ENCODE measurements at places on chromosomes 12 and 14.
A peak's percentile ranks its signal among the peaks of the same experiment; 100 is the strongest.

DNA sequence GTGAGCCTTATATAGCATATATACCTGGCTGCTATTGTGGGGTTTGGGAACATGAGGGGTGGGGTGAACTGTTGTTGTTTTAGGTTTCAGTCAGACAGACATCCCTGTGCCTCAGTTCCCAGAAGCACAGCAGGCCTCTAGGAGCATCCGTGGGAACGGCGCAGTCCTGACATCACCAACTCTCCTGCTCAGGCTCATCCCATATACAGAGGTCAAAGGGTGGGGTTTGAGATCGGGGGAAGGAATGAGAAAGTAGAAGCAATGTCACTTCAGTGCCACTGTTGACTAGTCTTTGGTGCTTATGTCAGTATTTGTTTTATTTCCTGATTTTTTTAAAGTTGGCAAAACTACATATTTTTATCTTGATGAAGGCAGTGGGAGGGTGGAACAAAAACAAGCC lies 43.1 kb upstream of the A2ML1 start:
- DNase-seq: no peak

GRCh38 chr14:76613616-76614015 lies 147.7 kb upstream of the VASH1 start:
- no peak for DNase-seq

DNA sequence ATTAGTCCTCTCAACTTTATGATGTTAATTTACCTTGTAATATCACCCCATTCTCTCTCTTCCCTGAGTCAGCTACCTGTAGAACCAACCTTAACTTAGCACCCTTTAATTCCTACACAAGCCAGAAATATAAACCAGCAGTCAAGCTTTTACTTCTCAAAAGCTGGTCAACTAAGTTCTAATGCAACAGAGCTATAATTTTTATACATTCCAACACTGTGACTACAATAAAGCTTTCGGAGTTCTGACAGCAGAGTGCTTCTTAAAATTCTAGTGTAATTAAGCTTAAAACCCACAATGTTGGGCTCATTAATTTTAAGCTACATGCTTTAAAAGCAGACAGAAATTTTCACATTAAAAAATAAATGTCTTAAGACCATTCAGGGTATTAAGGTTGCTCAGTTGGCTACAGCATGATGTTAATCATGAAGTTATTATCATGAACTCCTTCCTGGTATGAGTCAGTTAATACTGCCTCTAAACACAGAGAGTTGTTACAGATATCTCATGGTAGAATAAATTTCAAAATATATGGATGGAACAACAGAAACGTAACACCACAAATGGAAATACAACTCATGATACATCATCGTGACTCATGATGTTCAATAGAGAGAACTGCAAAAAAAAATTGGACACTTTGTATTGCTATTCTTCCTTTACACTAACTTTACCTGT lies 126.7 kb downstream of the EPS8 start:
- no peak for DNase-seq

DNA sequence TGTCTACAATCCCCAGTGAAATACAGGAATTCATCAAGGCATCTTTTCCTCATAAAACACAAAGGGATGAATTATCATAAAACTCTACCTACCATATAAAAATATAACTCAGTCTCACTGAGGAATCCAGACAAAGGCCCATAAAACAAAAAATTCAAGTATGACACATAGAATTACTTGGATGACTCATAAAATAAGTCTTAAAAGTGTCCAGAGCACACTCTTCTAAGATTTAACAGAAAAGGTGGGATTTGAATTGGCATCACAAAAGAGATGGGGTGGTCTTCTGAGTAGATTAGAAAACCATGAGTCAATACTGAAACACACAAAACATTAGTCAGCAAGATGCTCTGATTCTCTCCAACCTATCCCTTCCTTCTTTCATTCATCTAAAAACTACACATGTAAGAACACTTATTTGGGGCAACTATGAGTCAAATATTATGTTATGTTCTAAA lies 202.7 kb upstream of the GARIN6 start:
- DNase-seq: no peak

DNA sequence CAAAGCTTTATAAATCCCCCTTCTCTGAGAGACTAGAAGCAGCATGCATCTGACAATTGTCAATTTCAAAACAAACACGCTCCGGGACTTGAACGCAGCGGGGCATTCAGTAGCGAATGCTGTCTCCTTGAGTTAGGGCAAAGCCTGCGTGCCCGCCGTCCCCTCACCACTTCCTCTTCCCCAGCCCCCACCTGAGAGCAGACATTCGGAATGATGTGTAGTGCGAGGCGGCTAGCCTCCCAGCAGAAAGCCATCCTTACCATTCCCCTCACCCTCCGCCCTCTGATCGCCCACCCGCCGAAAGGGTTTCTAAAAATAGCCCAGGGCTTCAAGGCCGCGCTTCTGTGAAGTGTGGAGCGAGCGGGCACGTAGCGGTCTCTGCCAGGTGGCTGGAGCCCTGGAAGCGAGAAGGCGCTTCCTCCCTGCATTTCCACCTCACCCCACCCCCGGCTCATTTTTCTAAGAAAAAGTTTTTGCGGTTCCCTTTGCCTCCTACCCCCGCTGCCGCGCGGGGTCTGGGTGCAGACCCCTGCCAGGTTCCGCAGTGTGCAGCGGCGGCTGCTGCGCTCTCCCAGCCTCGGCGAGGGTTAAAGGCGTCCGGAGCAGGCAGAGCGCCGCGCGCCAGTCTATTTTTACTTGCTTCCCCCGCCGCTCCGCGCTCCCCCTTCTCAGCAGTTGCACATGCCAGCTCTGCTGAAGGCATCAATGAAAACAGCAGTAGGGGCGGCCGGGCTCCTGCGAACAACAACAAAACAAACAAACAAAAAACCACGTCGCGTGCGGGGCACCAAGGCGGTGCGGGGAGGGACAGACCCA lies 2.2 kb downstream of the PRMT8 start:
- no peak for DNase-seq

GRCh38 chr14:76953311-76953945 lies 75.1 kb downstream of the IRF2BPL start:
- DNase-seq: peak; percentile 19

- DNase-seq: no peak
Measured at GRCh38 chr12:52413782-52414345, 7.7 kb upstream of the KRT82 start.

DNA sequence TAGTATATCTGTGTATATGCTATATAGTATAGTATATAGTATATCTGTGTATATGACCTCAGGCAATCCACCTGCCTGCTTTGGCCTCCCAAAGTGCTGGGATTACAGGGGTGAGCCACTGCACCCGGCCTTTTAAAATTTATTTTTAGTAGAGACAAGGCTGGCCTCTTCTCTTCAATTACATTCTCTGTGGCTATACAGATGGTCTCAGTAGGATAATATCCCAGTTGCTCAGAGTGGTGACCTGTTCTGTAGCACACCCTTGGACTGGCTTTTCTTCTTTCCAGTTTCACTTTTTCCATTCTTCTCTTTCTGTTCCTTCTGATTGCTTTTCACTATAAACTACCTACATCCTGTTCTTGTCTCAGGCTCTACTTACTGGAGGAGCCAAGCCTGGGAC lies 3.1 kb upstream of the NFATC4 start:
- DNase-seq: no peak

DNA sequence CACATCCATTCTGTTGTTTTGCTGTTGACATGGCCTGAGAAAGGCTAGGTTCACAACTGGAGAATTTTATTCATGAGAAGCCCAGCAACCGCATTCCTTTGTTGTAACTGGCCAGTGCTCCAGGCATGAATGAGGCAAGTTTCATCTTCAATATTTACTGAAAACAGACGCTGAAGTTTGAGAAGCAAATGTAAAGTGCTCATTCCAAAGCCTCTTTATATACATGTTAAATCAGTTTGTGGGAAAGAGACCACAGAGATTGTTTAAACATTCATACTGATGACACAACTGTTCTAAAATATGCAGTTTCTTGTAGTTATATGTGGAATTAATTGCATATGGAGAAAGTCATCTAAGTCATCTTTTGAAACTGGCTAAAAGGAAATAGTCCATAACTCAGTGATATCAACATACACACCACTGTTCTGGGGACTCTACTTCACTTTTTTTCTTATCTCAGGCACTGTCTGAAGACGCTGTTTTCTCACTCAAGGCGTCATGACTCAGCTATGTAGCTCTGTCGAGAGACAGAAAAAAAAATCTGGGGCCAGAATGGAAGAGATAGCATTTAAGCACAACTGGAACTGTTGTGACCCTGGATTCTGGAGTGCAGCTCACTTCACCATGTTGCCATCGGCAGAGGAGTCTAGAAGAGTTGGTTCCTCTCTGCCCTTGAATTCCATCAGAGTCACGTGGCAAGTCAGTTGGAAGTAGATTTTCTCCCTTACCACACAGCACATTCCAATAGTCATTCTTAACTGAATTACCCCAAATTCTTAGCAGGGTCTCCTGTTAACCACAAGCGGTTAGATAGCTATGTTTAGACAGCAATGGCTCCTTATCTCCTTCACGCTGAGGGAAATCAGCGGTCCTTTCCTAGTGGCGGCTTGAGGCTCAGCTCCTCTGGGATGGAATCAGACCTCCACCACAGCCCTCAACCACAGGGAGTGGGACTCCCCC lies 258.4 kb upstream of the HMGA2 start:
- DNase-seq: no peak

DNA sequence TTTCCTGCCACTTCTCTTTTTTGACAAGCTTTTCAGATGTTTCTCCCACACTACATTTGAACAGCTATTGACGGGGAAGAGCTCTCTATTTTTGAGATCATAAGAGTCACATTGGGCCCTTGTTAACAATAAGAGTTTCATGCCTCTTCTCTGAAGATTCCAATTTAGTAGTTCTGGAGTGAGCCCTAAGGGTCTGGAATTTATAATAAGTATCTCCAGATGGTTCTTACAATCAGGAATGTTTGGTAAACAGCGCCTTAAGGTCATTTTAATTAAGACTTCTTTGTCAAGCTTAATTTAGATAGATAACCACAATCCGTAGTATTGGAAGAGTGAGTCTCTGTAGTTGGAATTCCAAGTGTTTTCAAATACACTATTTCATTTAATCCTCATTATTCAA lies 60.6 kb upstream of the HECTD1 start:
- no peak for DNase-seq

DNA sequence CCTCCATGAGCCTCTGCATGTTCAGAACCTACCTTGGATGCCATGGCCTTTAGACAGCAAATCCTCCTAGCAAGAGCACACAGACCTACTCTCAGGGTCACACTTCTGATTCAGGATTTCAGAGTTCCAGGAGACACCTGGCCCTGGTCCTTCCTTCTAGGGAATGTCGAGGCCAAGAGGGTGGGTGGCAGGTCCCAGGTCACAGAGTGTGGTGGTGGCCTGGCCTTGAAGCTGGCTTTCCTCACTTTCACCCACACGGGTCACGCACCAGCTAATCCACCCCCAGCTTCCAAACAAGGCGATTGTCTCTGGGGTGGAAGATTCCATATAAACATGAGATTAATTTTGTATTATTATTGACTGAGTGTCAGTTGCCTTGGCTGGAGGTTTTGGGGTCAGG lies 328.3 kb upstream of the RTL1 start:
- DNase-seq: no peak

GRCh38 chr12:5861416-5861815 lies 83.6 kb downstream of the ANO2 start:
- DNase-seq: no peak

DNA sequence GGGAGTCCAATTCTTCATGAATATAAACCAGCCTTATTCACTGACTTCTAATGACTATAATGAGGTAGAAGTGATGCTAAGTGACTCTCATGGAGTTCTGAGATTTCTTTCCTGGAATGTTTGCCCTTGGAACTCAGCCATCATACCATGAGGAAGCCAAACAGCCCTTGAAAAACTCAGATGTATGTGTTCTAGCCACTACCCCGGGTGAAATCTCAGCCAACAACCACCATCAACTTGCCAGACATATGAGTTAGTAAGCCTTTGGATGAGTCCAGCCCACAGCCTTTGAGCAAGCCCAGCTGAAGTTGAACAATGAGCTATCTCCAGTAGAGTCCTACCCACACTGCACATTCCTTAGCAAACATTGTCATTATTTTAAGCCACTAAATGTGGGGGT lies 149.5 kb downstream of the SLC6A15 start:
- DNase-seq: no peak

- DNase-seq: no peak
Measured at GRCh38 chr12:96502477-96502876, 13.1 kb downstream of the CFAP54 start.

DNA sequence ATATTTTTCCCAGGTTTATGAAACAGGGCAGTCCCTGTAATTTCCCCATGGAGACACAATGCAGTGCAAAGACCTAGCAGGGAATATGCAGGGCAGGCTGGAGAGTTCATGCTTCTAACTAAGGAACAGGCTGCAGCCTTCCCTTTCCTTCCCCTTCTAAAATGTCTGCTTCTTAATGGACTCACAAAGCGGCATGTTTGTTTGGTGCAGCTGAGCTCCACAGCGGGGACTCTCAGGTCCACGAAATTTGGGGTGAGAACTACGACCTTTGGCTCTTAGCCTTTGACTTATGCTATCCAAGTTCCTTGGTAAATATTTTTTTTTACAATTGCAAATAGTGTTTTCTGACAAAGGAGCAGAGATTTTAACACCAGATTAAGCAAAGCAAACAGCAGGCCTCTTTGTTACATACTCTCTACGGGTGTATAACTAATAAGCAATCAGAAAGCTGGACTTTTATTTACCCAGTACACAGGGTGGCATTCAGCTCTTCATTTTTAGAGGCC lies 323.6 kb downstream of the ZFP36L1 start:
- DNase-seq: no peak

GRCh38 chr12:117790948-117791347 lies 177.8 kb downstream of the KSR2 start:
- no peak for DNase-seq

DNA sequence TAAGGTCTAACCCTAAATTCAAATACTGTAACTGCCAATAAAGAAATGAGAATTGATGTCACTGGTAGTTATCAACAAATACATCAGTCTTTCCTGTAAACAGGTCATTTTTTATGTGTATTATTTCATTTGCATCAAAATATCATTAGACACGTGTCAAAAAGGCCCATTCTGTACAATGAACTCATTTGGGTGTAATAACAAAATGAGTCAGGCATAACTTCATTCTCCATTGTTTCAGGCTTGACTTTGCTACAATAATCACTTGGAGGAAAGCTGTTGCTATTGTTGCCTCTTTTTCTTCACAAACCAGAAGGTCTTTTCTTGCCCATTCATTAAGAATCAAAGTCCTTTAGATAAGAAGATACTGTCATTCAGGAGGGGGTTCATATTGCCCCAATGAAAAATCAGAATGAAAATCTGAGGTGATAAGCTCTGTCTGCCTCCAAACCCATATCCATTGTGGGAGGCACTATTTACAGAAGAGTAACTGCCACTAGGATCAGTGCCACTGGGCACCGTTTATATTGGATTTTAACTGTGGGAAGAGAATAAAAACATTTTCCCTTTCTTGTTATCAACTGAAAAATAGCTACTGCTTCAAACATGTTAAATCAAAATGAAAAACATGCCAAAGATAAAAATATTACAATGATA lies 10.1 kb downstream of the ENTPD5 start:
- DNase-seq: no peak

DNA sequence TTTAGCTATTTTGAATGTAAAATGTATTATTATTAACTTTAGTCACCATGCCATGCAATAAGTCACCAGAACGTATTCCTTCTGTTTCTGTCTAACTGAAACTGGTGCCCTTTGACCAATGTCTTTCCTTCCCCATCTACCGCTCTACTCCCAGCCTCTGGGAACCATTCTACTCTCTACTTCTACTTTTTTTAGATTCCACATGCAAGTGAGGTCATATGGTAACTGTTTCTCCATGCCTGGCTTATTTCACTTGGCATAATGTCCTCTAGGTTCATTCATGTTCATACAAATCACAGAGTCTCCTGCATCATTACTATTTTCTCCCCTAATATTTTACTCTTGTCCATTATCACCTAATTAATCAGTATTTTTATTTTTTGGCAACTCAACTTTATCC lies 160.1 kb downstream of the TMX1 start:
- DNase-seq: no peak

- DNase-seq: no peak
Measured at GRCh38 chr14:61599942-61600341, 95.4 kb upstream of the HIF1A start.
